ENCODE measurements at places on chromosomes 4 and X. TPM values are rescaled to one million over a fixed set of nuclear protein-coding genes. Genes with fewer than 3 reads are reported as not detected.
A peak's percentile ranks its signal among the peaks of the same experiment; 100 is the strongest.

- no peak for DNase-seq
Observed at GRCh38 chr4:144799486-144799885, 153.5 kb downstream of the HHIP start.

DNA sequence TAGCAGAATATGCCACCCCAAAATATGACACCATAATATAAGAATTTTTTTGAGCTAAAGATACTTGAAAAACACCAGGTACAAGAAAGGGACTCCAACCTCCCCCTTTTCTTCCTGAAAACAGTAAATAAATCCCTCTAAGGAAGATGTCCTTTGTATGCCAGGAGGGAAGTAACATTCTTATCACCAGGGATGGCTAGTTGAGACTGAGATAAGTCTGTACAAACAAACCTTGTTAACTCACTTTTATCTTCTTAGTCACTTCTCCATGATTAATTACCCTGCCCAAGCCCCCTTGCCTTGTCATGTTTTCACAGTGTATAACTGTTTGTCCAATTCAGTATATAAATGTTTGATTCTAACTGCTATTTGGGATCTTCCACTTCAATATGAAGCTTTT, 888.0 kb downstream of the PCDH18 start:
- DNase-seq, result no peak

DNA sequence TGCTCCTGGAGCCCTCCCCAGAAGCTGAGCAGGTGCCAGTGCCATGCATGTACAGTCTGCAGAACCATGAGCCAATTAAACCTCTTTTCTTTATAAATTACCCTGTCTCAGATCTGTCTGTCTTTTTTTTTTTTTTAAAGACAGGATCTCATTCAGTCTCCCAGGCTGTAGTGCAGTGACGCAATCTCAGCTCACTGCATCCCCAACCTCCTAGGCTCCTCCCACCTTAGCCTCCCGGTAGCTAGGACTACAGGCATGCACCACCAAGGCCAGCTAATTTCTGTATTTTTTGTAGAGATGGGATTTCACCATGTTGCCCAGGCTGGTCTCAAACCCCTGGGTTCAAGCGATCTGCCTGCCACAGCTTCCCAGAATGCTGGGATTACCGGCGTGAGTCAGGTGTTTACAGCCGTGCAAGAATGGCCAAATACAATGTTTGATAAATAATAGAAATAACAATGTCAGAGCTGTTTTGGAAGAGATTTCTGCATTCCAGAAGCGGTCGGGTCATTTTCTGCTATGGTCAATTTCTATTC, 68.8 kb downstream of the SLC2A9 start:
- no peak for DNase-seq

DNA sequence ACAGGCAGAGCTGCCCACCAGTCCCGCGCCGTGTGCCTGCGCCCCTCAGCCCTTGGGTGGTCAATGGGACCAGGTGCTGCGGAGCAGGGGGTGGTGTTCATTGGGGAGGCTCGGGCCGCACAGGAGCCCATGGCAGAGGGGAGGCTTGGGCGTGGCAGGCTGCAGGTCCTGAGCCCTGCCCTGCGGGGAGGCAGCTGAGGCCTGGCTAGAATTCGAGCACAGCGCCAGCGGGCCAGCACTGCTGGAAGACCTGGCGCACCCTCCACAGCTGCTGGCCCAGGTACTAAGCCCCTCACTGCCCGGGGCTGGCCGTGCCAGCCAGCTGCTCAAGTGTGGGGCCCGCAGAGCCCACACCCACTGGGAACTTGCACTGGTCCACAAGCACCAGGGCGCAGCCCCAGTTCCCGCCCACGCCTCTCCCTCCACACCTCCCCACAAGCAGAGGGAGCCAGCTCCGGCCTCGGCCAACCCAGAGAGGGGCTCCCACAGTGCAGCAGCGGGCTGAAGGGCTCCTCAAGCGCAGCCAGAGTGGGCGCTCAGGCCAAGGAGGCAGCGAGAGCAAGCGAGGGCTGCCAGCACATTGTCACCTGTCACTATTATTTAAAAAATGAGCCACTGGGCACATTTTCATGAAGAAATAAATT, 645.8 kb downstream of the CENPC start:
- no peak for DNase-seq

GRCh38 chrX:46849933-46850332, 13.1 kb downstream of the RP2 start:
- DNase-seq, result no peak

DNA sequence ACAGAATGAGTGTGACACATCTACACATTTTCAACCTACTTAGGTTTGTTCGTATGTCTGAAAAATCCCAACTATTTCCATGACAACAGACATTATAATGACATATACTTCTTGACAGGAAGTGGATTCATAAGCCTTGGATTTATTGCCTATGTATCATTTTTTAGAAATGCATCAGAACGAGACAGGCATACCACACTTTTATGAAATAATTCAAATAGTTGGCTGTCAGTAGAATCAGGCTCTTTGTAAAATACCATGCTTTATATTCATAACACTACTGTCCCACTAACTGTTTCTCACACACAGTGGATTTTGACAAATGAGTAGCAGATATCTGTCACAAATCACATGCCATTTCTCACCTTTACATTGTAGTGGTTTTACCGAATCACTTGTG, 173.2 kb downstream of the BEND2 start:
- no peak for DNase-seq

- DNase-seq, result peak; percentile 33
Observed at GRCh38 chr4:94758141-94758699, 465 bp downstream of the BMPR1B start.

EXOC1L gene
- not detected for total RNA-seq

ATP11C gene
- 23.2 TPM for total RNA-seq

GRCh38 chr4:173337463-173337862, 3.3 kb upstream of the HMGB2 start:
- DNase-seq, result no peak

- DNase-seq, result no peak
Observed at GRCh38 chr4:40395166-40395900, 60.2 kb downstream of the CHRNA9 start.

DNA sequence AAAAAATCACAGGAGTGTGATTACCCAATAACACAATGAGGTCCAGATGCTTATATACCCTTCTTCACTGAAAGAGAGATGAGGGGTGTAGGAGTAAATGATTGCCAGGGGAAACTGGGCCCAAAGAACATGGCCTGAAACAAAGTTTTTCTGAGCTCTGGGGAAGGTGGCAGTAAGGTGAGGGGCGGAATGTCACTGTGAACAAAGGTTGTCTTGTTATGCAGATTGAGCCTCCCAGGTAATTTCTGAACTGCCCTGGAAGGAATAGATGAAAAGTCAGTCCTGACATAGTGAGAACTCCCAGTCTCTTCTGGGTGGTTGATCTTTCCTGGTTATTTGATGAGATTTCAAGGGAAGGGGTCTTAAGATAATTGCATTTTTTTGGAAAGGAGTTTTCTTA, 2.5 kb upstream of the TMEM47 start:
- no peak for DNase-seq

DNA sequence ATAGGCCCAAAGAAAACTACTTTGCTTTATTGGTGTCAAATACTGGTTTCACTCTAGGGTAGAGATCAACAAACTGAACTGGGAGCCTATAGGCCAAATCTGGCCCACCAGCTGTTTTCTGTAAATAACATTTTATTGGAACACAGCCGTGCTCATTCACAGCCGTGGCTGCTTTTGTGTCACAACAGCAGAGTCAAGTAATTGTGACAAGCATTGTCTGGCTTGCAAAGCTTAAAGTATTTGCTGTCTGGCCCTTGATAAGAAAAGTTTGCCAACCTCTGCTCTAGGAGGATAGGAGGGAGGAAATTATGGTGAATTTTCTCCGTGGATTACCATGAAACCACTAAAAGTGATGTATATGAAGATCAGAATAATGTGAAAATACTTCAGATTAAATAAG, 53.4 kb downstream of the GPAT3 start:
- DNase-seq, result no peak

FGFBP1 gene
- total RNA-seq, result 1.1 TPM

DNA sequence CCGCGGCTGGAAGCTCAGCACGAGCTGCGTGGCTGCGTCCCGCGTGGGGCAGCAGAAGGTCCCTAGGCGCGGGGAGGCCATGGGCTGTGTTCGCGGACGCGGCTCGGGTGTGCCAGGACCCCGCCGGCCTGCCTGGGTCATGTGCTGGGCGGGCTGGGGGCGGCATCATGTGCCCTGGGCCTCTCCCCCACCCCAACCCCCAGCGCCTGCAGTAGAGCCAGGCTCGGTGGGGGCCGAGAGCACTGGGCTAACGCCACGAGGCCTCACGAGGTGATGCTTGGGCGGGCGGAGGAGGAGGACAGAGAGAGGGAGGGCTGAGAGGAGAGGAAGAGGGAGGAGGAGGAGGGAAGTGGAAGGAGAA, at the start of gene GPR143:
Gene GPR143 (minus strand): TSS at position 111 of the 361 bp plus-strand sequence. CDS start 30 bp downstream, at position 81.
- no peak for DNase-seq

DNA sequence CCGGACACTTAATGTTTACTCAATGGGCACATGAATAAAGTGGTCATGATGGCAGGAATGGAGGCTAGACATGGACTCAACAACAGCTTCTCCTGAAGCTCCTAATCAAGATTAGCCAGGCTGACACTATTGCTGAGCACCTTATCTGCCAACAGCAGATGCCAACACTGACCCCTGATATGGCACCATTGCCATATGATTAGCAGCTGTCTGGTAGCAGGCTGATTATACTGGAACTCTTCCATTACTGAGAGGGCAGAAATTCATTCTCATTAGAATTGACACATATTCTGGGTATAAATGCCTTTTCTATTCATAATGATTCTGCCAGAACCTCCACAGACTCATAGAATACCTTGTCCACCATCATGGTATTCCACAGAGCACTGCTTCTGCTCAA, 18.4 kb upstream of the AFF1 start:
- no peak for DNase-seq

- DNase-seq, result peak; percentile 32
Observed at GRCh38 chrX:132092439-132093065, 35.3 kb downstream of the FRMD7 start.

- no peak for DNase-seq
Observed at GRCh38 chr4:108345862-108346817, 177.4 kb upstream of the LEF1 start.

DNA sequence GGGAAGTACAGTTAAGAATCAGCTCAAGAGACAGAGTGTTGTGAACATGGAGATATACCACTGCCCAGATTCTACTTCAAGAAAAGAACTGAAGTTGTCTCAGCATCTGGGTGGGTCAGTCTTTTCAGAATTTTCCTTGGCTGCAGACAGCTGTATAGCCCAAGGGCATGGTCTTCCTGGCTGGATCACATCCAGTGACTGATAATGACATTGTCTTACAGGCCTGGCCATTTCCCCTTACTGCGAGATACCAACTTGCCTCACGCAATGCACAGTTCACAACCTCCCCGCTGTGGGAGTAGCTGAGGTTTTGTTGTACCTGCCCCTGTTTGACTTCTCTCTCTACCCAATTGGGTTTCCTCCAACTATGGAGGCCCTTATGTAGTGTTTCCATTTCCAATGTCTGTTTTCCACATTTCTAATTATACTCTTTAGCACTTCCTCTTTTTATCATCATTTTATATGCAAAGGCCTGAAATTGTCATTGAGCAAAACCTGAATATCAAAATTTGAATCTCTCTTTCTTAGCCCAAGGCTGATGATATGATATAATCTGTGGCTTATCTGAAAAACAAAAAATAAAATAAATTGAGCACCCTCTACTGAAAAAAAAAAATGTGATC, 209.1 kb downstream of the NAF1 start:
- no peak for DNase-seq

DNA sequence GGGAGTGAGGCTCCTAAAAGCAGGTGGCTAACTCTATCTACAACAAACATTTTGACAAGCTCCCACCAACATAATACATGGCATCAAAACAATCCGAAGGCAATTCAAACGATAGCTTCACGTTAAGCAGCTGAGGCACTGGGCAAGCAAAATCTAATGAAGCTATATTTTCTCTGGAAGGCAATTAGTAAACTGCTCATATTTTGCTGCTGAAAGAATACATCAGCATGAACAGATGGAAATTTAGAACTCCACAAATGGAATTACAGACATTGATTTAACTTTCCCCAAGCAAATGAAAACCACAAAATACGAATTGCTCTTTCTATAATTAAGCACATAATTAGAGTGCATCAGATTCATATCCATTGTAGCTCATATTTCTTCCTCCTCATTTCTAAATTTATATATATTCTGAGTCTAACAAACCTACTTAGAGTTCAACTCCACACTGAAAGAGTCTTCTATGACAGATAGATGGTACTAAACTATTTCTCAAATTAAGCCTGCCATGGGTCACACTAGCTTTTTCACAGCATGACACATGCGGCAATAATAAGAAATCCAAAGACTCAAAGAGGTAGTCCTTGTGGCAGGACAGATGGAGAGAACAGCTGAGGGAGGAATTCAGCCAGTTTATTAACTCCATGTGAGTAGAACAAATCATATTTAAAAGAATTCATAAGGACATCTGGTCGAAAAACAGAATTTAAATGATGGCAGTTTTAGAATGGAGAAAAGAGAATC, 305.4 kb downstream of the MAPK10 start:
- DNase-seq, result no peak

DNA sequence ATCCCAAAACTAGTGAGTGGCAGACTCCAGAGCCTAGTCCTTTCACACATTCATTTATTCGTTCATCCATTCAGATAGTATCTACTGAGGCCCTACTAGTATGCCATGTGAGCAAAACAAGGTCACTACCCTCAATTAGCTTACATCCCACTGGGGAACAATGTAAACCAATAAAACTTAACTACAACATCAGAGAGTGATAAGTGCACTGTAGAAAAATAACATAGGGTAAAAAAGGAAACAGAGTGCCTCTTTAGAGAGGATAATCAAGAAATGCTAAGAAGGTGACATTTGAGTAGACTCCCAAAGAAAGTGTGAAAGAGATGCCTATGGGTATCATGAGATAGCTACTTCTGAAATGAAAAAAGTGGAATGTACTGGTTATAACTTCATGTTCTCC, 18.5 kb downstream of the PAPSS1 start:
- DNase-seq, result no peak

- no peak for DNase-seq
Observed at GRCh38 chr4:184887333-184887732, 61.6 kb upstream of the ACSL1 start.

DNA sequence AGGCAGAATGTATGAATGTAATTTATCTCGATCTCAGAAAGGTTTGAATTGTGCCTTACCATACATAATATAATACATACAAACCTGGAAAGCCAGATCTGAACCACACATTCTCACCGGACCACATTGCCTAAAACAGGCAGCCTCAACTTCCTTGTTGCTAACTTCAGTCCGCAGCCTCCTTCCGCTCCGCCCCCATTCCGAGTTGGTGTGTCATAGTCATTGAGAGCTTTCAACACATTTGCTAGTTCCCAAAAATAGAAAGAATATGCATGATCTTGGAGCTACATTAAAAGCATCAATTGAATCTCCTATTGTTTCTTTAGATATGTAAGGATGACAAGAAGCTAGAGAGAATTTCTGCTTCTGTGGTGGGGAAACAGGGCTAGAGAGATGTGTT, 127.2 kb downstream of the ARHGEF9 start:
- no peak for DNase-seq

DNA sequence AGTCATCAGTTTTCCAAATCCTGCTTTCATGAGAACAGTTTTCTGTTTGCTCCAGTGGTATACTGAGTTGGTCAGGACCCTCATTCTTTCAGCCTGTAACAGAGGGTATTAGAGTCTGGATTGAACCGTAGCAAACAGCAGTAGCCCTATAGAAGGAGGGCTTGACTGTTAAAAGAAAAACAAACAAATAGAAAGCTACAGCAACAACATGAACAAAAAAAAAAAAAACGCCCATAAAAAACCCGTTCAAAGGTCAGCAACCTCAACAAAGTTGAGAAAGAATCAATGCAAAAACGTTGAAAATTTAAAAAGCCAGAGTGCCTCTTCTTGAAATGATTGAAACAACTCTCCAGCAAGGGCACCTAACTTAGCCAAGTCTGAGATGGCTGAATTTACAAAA, 64.7 kb upstream of the UGT2B10 start:
- no peak for DNase-seq

- DNase-seq, result no peak
Observed at GRCh38 chr4:39043861-39044363, 11.7 kb upstream of the TMEM156 start.

All from prostate gland (tissue), 2 donors.